ENCODE measurements at places on chromosomes 6 and 20.
A peak's percentile ranks its signal among the peaks of the same experiment; 100 is the strongest.

- peak; percentile 46 for DNase-seq
Observed at GRCh38 chr6:108556866-108557493, 3.7 kb upstream of the FOXO3 start.

DNA sequence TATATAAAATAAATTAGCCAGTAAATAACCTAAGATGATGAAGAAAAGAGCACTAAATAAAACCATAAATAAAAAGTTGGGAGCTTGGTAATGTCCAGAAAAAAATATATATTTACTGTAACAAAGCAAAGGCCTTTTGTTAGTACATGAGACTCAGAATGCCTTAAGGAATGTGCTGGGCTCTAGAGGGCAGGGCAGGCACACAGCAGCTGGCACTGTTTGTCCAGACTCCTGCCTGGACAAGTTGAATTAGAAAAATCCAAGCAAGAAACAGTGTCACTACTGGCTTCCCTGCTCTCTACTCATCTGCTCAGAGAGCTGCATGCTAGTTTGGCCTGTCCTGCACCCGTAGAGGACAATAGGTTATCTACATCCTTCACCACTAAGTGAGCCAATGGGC is 8.8 kb downstream of the DEFB129 start:
- peak; percentile 61 for DNase-seq

- DNase-seq, result no peak
Observed at GRCh38 chr6:45327956-45328522, at the start of gene RUNX2. RUNX2 (plus strand) TSS chr6:45328330; CDS start chr6:45328727, 397 bp downstream.

DNA sequence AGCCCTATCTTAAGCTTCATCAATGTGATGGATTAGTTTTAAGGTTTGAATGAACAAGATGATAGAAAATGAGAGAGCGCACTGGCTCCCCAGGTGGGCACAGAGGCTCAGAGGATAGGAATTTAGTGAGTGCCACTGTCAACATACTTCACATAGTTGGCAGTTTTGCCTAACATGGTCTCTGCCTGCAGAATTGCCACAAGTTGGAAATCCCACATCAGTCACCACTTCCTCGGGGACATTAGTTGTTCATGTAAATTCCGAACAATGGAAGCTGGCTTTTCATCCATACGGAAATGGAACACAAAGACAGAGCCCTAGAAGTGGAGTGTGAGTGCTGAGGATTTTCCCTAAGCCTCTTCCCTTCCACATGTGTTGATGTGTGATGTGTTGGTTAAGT is 123.9 kb upstream of the PHACTR1 start:
- DNase-seq, result no peak

GRCh38 chr20:24190905-24191304 is 202.3 kb upstream of the GGTLC1 start:
- no peak for DNase-seq

GRCh38 chr6:22146931-22147701 is 149.7 kb downstream of the PRL start:
- DNase-seq, result no peak

GRCh38 chr6:139291813-139292619 is at the start of gene TXLNB:
TXLNB (minus strand) TSS chr6:139291998; CDS start chr6:139288899, 3,099 bp downstream.
- DNase-seq, result no peak
